Fibroblast of skin of abdomen (primary cell): ENCODE measurements at places on chromosomes 7 and 10.

DNA sequence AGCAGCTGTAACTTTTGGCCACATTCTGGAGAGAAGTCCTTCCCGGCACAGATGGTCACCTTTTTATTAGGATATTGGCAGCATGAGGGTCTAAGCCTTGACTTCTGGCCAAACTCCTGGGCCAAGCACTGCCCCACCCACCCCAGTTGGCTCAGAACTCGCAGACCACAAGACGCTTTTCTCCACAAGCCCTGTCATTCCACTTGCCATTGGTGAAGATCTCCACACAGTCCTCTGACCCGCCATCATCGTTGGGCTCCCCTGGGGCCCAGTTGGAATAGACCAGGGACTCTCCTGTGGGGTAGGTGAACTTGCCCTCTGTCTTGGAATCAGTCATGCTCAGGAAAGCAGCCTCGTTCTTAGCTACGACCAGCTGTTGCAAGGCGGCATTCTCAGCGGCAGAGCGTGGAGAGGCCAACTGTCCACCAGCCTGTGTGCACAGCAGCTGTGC, 11.2 kb downstream of the SFTPD start:
- no peak for DNase-seq

DNA sequence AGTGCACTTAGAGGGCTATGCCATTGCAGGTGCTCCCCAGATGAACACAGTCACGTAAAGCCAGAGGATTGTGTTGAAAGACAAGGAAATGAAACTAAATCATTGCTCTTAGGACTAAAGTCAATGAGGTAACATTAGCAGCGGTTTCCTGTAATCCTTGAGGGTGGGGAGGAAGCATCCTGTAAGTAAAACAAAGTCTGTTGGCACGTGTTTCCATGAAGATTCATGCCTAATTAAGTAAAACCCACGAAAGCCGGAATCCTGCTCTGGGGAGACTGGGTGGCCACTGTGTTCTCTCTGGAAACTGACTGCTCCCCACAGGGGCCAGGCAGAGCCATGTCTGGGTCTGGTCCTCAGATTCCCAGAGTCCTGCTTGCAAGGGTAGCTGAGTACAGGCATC, 18.3 kb downstream of the STEAP1B start:
- DNase-seq = peak; percentile 35

- no peak for DNase-seq
These were observed 420.2 kb downstream of the CDC14C start for GRCh38 chr7:49344556-49344955.

GRCh38 chr7:36366718-36367560, 22.7 kb upstream of the ANLN start:
- peak; percentile 78 for DNase-seq

DNA sequence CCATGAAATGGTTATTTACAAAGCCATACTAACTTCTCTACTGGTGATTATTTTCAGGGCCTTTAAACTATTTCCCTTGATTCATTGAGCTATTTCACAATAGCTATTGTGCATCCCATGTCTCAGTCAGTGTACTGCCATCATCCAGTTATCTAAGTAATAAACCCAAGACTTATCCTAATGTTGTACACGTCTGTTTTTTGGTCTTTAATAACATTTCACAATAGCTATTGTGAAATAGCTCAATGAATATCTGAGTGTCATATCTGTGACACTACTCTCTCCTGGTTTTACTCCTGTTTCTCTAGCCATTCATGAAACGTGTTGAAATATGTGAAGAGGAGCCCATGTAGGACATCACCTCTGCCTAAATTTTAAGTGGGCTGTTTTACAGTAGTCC, 36.5 kb upstream of the TMEM140 start:
- no peak for DNase-seq

- no peak for DNase-seq
These were observed 81.7 kb downstream of the CABCOCO1 start for GRCh38 chr10:61744469-61744868.

- no peak for DNase-seq
These were observed 521.0 kb downstream of the SORCS1 start for GRCh38 chr10:106643473-106643872.

DNA sequence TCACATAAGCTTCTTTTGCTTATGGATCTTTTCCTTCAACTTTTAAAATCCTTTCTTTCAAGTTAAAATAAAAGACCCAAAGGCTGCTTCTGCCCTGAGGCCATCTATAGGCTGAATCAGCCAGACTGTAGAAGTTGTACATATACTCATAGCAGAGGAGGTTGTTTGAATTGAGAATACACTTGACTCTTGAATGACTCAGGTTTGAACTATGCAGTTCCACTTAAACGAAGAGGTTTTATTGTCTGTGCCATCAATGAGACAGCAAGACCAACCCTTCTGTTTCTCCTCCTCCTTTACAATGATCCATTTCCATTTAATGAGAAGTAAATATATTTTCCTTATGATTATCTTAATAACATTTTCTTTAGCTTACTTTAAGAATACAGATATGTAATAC, 5.8 kb downstream of the ZNF365 start:
- DNase-seq = peak; percentile 80

DNA sequence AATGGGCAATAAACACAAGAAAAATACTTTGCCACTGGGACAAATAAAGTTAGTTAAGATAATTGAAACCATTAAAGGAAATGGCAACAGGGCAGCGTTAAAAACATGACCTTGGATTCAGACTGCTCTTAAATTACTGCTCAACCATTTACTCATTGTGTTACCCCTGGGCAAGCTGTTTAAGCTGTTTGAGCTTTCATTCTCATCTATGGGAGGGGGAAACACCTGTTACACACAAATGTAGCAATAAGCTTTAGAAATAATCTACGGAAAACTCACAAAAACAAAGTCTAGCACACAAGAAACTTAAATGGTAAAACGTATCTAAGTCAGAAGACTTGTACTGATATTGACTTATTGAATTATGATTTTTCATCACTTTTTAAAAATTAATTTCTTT, 137.1 kb downstream of the KMT2E start:
- no peak for DNase-seq

DNA sequence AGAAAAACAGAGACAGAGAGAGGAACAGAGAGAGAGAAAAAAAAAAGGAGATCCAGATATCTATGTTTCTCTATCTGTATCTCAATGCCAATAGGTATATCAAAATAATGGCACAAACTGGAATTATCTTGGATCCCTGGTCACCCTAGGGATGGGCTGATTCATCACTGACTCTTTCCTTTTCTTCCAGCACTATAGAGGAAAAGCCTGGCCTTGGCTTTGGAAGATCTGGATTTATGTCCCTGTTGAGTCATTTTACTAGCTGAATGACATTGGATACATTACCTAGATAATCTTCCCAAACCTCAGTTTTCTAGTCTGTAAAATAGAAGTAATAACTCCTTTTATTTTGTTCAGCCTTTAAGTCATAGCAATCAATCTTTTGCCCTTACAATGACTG, 152.8 kb upstream of the GDF10 start:
- DNase-seq = no peak

DNA sequence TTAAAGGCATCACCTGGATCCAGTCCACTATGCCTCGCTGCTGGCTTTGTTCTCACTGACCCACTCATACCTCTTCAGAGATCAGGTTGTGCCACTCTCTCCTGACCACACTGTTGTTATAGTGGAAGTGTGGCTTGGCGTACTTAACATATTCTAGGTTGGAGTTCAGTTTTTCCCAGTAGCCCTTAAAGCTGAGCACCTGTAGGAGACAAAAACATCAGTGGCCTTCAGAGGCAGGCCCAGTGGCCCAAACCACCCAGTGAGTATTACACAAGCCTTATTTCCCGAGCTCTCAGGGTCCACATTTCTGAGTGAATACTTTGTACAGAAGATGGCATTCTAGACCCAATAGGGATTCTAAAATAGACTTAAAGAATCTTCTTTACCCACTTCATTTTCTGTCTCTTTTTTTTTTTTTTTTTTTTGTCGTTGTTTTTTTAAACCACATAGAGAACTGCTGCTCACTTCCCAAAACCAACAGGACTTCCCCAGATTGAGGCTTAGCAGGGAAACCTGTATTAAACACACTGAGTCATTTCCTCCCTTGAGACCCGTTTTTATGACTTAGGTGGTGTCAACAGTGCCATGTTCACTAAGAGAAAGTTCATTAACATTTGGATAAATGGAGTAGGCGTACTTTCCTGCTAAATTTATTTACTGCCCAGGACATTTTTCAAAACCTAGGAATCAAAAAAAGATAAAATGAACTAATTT, 85.8 kb downstream of the GSAP start:
- no peak for DNase-seq

DNA sequence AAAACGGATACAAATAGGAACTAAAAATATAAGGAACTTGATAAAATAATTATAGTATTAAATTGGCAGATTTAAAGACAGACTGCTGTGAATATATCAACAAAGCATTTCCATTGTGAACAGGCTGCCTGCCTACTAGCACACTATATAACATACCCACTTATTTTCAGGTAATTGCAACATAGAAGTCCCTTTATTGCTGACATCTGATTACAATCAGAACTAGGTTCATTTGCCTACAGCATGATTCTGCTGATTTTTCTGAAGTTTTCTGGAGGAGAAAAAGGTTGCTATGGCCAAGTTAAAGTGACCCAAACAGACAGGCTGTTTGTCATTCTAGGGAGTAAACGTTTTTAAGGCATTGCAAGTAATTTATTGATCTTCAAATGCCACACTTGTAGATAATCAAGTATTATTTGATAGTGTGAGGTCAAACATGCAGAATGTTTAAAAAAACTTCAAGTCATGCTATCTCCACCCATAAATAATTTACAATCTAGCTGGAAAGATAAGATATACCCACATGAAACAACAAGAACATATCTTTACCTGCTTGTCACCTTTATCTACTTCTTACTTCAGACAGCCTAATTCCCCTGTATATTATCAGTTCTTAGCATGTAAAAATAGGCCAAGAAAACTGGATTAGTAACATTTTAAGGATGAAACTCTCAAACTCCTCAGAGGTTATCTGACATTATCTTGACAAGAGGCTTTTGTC, 40.5 kb downstream of the MTPN start:
- DNase-seq = no peak

DNA sequence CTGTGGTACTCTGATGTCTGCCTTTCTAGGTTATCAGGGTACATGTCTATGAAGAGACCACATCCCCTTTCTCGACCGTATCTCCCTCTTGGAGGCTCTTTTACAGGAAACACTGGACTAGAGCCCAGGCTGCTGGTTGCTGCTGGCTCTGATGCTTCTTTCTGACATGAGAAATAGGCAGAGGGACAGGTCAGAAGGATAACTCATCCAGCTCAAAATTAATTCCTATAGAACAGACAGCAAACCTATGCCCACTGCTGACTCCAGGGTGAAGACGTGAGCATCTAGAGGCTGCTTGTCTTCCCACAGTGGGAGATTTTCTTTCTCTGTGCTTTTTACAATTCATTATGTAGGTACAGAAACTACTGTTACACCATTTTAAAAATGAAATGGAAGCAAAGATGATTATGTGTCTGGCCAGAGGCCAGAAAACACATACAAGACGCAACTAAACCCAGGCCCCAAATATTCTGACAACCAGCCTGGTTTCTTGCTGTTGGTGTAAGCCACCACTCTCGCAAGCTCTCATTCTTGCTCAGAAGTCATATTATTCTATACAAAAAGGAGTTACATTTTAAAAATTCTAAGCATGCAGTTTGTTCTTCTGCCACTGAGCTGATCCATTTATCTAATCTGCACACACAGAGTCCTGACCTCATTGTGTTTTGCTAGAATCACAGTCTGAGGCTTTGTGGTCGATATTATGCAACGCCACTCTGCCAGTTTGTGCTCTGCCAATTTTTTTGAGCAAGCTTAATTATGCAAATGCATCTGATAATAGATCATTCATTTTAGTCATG, 424.3 kb downstream of the KIF20B start:
- peak; percentile 81 for DNase-seq

DNA sequence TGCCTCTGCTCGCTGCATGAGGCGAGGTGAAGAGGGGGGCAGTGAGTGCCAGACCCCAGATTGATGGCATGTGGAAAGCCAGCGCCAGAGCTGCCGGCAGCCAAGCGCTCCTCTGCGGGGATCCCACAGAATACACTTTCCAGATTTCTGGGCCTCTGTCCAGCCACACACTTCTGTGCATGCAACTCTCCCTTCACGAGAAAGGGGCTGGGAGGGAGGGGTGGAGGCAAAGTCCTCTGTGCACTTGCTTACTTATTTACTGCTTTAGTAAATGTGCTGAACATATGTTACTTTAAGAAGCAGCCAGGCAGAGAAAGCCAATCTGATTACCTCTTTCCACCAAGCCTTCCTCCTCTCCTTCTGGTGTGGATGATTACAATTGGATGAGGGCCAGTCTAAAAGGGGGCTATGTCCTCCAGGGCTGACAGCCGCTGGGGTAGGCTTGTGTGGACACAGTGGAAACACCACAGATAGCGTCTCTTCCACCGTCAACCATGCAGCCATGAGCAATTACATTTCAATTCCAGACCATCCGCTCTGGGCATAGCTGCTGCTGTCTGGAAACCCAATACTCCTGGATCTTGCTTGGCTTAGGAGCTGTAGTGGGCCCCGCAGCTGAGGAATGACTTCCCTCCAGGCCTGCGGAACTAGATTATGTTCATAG, 322.8 kb upstream of the ANKRD30A start:
- peak; percentile 47 for DNase-seq

GRCh38 chr7:129831424-129832058, 121.2 kb downstream of the UBE2H start:
- DNase-seq = peak; percentile 95

DNA sequence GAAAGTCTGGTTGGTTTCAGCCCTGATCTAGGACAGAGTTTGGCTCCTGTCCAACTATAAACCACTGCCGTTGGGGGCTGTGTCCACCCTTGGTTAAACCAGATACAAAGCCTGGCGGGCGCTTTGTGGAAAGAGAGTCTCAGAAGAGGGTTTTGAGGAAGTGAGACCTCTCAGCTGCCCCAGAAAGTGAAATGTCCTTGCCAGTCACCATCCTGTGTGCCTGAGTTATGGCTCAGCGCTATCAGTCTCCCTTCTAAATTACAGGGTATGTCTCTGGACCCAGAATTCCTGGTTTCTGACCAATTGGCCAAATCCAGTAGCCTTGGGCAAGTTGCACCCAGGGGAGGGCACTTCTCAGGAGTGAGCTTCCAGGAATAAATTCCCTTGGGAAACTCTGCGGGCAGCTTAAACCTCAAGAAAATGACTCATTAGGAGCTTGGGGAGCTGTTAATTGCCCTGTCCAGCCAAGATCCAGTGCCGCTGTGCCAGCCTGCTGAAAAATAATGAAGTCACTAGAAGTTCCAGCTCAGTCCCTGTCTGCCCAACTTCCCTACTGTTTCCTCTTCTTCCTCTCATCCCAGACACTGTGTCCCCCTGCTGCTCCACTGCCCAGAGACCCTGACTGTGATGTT, 66.7 kb upstream of the PDZD8 start:
- peak; percentile 91 for DNase-seq
